Sciatic nerve (tissue), 2 donors: ENCODE measurements at places on chromosomes 13 and 19. TPM values are rescaled to one million over a fixed set of nuclear protein-coding genes. Genes with fewer than 3 reads are reported as not detected.

The ETFB gene
- total RNA-seq = 65.0 TPM

The KLHL1 gene
- total RNA-seq = not detected

The ATP8A2 gene
- 1.2 TPM for total RNA-seq

The P2RY11 gene
- total RNA-seq = 9.9 TPM

The DHDH gene
- 1.1 TPM for total RNA-seq

The TMPRSS9 gene
- not detected for total RNA-seq

The PEAK3 gene
- 0.71 TPM for total RNA-seq

The PLPP2 gene
- 8.6 TPM for total RNA-seq

The GRAMD1A gene
- total RNA-seq = 81.2 TPM

The TSPAN16 gene
- not detected for total RNA-seq

The CFAP97D2 gene
- not detected for total RNA-seq

The HTR2A gene
- 0.09 TPM for total RNA-seq

The TMEM86B gene
- 6.0 TPM for total RNA-seq

The CEACAM8 gene
- 1.3 TPM for total RNA-seq

The CD37 gene
- total RNA-seq = 21.3 TPM

The RTBDN gene
- total RNA-seq = not detected

The CYP2A6 gene
- not detected for total RNA-seq

The SELENOV gene
- total RNA-seq = not detected

The ODAD3 gene
- 0.31 TPM for total RNA-seq

The ZNF575 gene
- 5.3 TPM for total RNA-seq

The RFPL4AL1 gene
- not detected for total RNA-seq

The CEACAM16 gene
- total RNA-seq = not detected

The ZNF256 gene
- total RNA-seq = 6.5 TPM

The PABPC3 gene
- total RNA-seq = 0.13 TPM

The KCNC3 gene
- 2.7 TPM for total RNA-seq

The TMEM161A gene
- 20.7 TPM for total RNA-seq

The HSD17B14 gene
- total RNA-seq = 22.2 TPM

The ZNF837 gene
- 2.0 TPM for total RNA-seq

The SMIM24 gene
- total RNA-seq = not detected

The FCGBP gene
- 83.1 TPM for total RNA-seq

The TUBA3C gene
- total RNA-seq = not detected

The KIR3DL2 gene
- not detected for total RNA-seq

The LGALS14 gene
- not detected for total RNA-seq

The C3 gene
- 971 TPM for total RNA-seq

The CLEC4G gene
- 2.8 TPM for total RNA-seq

The MYPOP gene
- total RNA-seq = 8.6 TPM
